NCI-H2029 treated with DMSO at 0.1 percent for 48 hours (cell line): ENCODE measurements at places on chromosomes 7 and 10.

DNA sequence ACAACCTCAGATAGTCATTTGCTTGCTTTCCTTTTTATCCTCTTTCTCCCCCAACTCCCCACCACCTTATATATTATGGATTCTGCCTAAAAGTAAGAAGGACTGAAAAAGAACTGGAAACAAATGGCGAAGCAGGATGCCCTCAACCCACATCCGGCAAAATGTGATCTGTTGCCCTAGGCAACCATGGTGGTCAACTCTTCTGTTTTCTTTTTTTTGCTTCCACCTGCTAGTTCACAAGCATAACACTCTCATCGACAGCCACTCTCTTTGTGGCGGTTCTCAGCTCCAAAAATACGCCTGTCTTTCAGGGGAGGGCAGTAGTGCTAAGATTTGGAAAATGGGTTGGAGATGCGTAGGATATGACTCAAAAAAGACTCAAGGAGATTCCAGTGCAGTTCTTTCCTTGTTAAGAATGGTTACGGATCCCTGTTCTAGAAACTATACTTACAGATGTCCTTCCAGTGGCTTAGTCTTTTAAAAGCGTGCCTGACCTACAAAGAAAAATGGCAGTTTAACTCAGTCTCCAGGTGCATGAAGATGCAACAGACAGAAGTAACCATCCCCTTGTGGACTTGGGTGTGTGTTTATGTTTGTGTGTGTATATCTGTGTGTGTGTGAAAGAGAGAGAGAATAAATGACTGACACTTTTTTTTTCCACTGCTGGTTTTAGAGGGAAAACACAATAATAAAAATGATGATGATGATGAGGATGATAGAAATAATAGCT, 10.7 kb downstream of the APBB1IP start:
- DNase-seq: no peak

- no peak for DNase-seq
These were observed 820.6 kb downstream of the LRMDA start for GRCh38 chr10:76251841-76252671.

DNA sequence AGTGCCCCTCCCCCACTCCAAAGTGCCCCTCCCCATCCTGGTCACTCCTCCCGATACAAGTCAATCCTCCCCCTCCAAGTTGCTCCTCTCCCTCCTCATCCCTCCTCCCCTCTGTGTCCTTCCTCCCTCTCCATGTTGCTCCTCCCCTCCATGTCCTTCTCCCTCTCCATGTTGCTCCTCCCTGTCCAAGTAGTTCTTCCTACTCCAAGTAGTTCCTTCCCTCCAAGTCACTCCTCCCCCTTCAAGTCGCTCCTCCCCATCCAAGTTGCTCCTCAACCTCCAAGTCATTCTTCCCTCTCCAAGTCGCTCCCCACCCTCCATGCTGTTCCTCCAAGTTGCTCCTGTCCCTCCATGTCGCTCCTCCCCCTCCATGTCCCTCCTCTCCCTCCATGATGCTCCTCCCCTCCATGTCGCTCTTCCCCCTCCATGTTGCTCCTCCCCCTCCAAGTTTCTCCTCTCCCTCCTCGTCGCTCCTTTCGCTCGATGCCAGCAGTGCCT, 8.6 kb upstream of the WBP1L start:
- DNase-seq: no peak

- no peak for DNase-seq
These were observed 1286.3 kb upstream of the AUTS2 start for GRCh38 chr7:68311958-68312357.

DNA sequence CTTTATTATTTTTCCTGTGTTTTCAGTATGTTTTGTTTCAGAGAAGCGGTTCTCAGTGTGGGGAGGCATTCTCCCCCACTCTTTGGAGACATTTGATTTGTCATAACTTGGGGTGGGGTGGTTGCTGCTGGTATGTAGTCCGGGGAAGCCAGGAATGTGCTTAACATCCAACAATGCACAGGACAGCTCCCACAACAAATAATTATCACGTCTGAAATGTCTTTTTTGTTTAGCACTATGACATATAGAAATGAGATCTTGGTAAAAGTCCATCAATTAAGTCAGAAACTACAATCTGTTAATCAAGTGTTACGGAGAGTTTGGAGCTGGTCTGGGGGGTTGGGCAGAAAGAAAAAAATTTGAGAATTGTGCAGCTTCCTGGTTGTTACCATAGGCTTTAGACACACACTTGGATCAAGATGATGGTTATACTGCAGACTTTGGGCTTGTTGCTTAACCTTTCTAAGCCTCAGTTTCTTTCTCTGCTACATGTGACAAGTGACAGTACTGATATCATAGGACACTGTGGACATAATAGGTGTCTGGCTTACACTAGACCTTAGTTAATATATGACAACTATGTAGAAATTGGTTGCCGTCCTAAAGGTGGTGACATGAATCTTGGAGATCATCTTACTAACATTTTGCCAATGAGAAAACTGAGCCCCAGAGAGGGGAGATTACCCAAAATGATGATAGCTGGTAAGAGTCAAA, 113.7 kb downstream of the LRMDA start:
- DNase-seq: no peak

DNA sequence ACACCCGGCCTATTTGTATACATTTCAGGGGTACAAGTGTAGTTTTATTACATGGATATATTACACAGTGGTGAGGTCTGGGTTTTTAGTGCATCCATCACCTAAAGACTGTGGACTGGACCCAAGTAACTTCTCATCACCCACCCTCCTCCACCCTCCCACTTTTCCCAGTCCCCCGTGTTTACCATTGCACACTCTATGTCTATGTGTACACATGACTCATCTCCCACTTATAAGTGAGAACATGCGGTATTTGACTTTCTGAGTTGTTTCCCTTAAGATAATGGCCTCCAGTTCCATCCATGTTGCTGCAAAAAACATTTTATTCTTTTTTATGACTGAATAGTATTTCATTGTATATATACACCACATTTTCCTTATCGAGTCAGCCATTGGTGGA, 98.9 kb upstream of the WAC start:
- no peak for DNase-seq

DNA sequence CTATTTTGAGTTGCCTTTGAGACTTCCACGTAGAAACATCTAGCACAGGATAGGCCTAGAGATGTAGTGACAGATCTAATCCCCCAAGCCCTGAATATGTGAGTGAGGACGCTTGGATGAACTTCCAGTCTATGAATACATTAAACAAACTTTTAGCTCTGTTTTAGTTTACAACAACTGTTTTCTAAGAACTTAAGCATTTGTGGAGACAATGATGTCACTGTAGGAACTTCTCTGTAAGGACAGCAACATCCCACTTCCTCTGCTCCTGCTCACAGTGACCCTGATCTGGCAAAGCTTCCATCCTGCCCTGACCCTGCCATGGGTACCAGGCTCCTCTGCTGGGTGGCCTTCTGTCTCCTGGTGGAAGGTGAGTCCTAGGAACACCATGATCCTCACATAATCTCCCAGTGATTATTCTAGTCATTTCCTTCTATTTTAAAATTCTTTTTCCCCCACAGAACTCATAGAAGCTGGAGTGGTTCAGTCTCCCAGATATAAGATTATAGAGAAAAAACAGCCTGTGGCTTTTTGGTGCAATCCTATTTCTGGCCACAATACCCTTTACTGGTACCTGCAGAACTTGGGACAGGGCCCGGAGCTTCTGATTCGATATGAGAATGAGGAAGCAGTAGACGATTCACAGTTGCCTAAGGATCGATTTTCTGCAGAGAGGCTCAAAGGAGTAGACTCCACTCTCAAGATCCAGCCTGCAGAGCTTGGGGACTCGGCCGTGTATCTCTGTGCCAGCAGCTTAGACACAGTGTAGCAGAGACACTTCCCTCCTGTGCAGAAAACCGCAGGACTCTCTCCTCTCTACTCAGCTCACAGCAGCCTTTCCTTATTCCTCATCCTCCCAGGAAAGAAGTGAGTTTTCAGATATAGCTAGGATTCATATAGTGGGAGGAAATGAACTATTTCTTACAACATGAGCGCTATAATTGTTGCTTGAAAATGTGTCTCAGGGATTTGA, 194.4 kb upstream of the PRSS1 start:
- DNase-seq: no peak

DNA sequence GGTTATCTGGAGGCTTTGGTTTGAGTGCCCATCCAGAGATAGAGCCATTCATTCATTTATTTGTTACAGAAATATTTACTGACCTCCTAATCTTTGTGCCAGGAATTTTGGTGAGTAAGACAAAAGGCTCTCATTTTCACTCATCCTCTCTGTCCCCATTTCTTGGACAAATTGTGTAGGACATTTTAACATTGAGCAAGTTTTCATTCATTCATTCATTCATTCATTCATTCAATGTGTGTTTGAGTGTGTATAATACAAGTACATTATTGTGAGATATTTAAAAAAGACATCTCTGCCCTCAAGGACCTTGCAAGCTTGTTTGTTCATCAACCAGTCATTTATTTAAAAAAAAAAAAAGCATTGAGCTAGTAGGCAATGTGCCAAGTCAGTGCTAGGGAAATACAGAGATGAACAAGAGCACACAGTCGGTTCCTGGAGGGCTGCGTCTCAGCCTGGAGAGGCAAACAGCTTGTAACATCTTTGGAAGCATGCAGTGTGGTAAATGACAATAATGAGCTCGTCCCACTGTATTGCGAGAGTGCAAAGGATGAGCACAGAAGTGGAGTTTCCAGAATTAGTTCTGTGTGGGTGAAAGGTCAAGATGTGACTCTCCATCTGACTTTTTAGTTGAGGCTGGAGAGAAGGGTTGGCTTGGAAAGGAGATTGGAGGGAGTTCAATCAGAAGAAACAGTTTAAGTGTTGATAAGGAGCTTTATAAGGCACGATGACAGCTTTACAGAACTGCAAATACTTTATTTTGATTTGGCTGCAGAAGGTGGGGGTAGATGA, 50.5 kb upstream of the HBP1 start:
- DNase-seq: peak; percentile 18

DNA sequence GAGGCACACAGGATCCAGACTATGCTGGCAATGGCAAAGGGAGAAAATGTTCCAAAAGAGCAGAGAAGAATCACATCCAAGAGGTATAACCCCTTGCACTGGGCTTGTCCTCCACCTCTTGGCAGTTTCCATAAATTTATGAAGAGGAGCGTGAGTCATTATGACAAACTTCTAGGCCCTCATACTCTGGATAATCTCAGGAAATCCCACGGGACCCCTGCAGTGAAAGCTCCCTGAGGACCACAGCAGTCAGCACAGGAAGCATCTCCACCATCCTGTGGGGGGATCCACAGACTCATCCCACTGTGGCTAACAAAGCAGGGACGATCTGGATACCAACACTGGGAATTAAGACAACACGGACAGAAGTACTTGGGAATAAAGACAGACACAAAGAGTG, 30.3 kb upstream of the GPAM start:
- DNase-seq: no peak

- no peak for DNase-seq
These were observed 131.1 kb upstream of the MGMT start for GRCh38 chr10:129335942-129336341.

- no peak for DNase-seq
These were observed 65.8 kb downstream of the DNMBP start for GRCh38 chr10:99943908-99944307.

DNA sequence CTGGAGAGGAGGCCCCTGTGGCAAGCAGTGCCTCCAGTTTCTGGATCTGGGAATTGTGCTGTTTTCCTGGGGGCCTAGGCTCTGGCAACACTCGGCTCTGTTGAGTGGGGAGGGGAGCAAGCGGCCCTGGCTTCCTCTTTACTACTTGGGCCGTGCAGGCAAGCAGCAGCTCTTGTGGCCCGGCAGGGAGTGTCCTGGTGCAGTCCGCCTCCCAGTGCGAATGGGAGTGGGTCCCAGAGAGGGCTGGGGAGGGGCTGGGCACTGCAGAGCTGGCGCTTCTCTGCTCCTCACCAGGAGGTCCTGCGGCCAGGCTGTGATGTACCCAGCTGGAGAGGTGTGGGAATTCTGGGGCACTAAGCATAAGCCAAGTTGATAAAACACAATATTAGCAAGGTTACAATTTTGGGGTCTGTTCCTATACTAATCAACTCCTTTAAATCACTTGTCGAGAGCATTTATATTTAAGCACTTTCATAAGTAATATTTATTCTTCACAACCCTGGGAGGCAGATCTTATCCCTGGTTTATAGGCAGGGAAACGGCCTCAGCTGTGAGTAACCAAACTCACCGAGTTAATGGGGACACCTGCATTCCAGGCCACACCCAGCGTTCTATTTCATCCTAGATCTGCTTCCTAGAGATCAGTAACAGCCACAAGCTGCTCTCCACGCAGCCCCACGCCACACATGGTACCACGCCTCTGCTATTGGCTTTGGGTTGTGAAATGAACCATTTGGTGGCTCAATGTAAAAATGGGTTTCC, 183.4 kb upstream of the PLXNA4 start:
- no peak for DNase-seq

DNA sequence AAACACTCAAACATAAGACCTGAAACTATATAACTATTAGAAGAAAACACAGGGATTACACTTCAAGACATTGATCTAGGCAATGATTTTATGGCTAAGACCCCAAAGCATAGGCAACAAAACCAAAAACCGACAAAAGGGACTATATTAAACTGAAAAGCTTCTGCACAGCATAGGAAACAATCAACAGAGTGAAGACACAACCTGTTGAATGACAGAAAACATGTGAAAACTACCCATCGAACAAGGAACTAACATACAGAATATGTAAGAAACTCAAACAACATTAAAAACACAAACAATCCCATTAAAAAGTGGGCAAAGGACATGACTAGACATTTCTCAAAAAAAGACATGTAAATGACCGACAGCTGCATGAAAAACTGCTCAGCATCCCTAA, 109.0 kb downstream of the ALOX5 start:
- no peak for DNase-seq

GRCh38 chr7:12557282-12557681, 13.2 kb upstream of the SCIN start:
- no peak for DNase-seq

GRCh38 chr10:124563320-124564040, 101.9 kb downstream of the LHPP start:
- DNase-seq: no peak

DNA sequence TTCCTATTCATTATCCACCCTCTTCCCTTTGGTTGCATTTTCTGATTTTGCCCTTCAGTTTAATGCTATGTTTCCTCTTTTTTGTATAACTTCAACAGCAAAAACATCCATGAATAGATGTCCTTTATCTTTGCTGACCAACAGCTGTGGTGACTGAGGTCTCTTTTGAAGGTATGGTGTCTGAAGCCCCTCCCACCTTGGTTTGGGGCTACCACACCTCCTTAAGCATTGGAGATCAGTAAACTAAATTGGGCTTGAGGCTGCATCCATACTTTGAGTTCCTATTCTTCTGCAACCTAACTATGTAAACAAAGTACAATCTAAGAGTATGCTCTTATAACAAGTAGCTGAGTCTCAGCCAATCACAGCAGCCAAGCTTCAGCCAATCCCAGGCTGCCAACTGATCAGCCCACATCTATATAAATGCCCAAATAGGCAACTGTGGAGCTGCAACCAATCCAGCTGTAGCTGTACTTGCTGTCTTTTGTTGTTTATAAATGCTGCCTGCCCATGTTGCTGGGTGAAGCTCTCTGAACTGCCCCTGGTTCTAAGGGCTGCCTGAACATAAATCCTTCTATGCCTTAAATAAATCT, 69.4 kb upstream of the PDLIM1 start:
- DNase-seq: no peak
